ENCODE measurements at places on chromosomes 3 and 15. TPM values are rescaled to one million over a fixed set of nuclear protein-coding genes. Genes with fewer than 3 reads are reported as not detected.

PIERCE2 gene
- total RNA-seq, result 0.31 TPM

STXBP5L gene
- total RNA-seq, result not detected

C3orf22 gene
- total RNA-seq, result not detected

SEMA3G gene
- total RNA-seq, result 0.31 TPM

All from mononuclear cell (primary cell).